ENCODE measurements at places on chromosomes 5 and 9. TPM values are rescaled to one million over a fixed set of nuclear protein-coding genes. Genes with fewer than 3 reads are reported as not detected.
A peak's percentile ranks its signal among the peaks of the same experiment; 100 is the strongest.

DNA sequence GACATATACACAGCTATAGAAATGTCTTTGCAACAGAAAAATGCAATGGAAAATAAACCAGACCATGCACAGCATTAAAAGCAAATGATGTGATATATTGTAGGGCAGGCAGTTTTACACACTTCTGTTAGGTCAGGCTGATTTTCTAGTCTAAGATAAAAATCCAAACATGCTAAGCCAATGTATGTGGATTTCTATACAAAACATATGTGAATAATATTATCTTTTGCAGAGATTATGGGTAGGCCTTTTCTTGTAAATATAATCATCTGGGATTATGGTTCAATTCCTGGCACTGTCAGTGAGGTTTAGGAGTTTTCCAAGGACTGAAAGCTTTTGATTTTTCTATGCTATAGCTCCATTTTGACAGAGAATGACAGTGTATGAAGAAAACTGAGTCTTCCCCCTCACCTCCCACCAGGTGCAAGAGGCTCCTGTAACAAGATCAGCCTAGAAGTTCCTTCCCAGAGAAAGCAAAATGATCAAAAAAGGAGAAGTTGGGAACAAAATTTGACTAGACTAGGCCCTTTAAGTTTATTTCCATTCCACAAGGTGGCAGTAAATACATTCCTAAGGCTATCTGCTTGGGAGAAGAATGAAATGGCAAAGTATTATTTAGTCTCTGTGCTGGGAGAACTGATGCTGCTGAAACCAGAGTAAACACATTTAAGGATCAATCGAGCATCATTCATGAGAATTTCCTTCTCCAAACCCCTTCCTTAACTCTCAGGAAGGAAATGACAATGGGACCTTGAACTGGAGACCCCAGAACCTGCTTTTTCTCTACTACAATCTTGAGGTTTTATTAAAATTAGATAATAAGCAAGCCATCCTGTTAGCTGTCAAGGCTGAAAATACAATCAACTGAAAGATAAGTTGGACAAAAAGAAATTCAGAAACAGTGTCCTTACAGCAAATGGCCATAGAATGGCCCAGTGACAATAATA is 133.0 kb upstream of the TUT7 start:
- peak; percentile 69 for DNase-seq

DNA sequence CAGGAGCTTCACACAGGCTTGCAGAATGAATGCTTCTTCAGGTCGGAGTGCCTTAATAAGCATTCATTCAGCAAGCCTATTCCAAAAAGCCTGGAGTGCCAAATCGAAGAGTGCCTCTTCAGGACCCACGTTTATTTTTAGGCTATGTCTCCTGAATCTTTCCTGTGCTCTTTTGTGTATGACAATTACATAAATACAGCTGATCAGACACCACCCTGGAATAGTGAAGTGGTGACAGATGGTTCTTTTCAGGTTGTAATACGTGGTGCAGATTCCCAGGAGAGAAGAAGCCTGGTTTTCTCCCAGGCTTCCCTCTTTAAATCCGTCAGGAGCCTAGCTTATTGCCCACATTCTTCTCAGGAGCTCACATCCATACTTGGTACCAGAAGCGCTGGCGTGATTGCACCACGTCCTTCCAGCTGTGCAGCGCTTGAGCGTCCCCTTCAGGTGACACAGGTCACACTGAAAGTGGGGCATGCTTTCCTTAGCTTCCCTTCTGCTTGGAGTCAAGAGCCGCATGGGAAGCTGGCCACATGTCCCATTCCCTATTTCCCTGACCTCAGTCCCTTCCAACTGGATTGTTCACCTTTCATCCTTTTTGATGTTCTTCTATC is 123.1 kb downstream of the ADCY2 start:
- DNase-seq, result no peak

DNA sequence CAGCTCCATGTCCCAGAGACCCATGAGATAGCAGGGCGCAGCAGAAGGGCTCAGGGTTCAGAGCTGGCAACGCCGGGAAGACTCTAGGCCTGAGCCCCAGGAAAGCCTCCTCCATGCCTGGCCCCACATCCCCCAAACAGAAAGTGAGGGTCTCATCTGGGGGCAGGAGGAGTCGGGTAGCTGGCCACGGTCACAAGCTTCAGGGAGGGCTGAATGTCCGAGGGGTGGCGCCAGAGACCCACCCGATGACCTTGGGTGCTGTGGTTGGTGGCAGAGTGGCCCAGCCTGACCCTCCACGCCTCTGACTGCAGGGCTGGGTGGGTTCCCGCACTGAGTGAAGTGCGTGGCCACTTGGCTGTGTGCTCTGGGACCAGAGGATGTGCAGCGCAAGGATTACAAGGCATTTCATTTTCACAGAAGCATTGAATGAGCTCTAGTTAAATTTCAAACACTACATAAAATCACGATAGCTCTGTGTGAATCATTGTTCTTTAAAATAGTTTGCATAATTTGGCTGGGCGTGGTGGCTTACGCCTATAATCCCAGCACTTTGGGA is 3.0 kb downstream of the C8G start:
- DNase-seq, result no peak

- DNase-seq, result no peak
Observed at GRCh38 chr9:18350995-18351595, 122.9 kb upstream of the ADAMTSL1 start.

Gene PLPP1
- total RNA-seq, result 146 TPM

Gene MED7
- total RNA-seq, result 20.3 TPM

Gene CD72
- 1.5 TPM for total RNA-seq

Gene SOX30
- total RNA-seq, result not detected

Gene AGXT2
- not detected for total RNA-seq
